ENCODE measurements at places on chromosomes 7 and 10.

GRCh38 chr7:117780832-117781231 lies 92.4 kb downstream of the CTTNBP2 start:
- DNase-seq, result no peak

DNA sequence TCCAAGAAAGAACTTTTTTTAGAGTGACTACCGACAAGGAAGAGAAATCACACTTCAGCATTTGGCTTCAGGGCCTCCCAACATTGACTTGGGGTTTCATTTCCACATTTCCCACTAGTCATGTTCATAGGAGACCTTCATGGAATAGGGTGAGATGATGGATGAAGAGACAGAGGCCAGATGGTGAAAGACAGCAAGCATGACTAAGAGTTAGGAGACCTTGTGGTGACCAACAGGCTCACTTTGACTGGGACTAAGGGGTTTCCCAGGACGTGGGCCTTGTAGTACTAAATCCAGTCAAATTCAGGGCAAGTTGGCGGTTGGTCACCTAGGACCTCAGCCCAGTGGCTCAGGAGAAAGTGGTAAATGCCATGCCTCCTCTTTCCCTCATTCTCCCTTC lies 3.0 kb upstream of the GIMAP5 start:
- no peak for DNase-seq

DNA sequence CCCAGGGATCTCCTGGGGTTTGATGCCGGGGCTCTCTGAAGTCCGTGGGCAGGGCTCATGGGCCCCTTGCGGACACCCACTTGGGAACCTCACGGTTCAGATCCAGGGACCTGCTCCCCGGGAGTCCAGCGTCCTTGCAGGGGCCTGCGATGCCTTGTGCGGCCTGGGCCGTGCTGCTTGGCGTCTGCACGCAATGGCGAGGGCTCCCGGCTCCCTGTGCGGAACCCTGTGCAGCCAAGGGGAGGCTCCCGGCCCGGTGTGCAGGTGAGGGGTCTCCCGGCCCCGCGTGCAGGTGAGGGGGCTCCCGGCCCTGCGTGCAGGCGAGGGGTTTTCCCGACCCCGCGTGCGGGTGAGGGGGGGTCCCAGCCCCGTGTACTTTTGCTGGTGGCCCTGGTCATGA lies 146.7 kb downstream of the DNAJB6 start:
- no peak for DNase-seq

DNA sequence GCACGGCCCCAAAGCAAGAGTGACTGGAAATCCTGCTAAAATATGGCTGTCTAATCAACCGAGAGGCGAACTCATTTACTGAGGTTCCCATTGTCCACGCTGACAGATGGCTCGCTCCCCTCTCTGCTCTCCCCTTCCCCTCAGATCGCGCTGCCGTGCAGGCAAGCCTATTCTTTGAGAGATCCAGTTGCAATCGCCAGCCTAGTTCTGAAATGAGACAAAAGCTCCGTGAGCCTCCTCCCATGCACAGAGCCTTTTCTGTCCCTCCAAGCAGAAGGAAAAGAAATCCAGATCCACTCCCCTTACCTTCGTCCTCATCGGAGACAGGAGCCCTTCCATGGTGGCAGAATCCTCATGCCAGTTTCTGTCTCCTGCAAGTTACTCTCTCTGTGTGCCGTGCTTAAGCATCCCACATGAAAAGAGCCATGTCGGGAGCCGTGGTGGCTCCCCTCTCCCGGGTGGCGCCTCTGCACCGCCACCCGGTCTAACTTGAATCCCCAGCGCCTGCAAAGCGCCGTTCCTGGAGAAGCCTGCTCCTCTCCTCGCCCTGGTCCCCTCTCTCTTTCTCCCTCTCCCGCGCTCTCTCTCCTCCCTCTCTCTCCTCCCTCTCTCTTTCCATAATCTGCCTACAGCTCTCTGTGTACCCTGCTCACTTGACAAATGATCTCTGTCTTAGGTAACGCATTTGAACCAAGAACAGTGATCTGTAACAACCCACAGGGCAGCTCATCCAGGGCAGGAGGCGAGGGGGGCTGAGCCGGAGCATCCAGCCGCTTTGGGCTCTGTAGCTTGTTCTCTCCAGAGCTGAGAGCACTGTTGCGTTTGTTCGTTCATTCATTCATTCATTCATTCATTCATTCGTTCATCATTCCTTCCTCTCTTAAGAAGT lies 156.8 kb downstream of the FRMD4A start:
- DNase-seq, result no peak

- no peak for DNase-seq
These were observed 152.3 kb downstream of the EVX1 start for GRCh38 chr7:27394871-27395270.

DNA sequence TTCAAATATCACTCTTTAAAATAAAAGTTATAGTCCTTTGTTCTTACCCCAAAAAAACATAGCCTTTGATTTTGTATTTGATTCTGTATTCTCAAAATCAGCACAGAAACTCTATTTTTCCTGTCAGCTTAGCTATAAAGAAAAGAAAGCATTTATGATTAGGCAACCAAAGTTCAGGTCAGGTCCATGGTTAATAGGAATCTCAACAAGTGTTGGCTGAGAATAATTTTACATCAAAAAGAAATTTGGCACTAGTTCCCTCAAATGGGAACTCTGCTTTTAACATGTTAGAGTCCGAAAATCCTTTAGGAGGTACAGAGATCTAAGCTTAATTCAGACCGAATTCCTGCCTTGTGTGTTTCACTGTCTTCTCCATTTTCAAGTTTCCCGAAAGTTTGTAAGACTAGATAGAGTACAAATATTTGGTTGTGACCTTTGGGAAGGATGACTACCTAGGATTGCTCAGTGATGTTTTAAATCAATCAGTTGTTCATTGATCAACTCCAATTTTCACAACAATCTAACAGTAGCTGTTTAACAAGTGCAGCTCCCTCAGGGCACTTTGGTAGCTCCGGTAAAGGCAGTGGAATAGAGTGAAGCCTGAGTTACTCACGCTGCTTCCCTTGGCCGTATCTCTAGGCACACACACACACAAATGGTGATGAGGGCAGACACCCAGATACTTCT lies 8.8 kb upstream of the ENO4 start:
- DNase-seq, result no peak

DNA sequence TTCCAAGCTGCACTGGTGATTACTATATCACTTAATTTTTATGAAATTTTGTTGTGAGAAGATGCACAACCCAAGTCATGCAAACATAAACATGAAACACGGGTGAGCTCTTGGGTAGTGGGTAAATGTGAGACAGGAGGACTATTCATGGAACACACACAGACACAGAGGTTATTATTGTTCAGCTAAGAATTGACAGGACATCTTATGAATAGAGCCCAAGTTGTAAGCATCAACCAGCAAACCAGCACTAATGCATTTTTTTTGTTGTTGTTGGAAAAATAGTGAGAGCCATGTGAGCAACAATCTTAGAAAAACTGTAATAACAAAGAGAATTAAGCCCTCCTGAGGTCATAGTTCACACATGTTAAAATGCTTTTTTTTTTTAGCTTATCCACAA lies 1179.7 kb downstream of the GATA3 start:
- no peak for DNase-seq

- no peak for DNase-seq
These were observed 21.5 kb upstream of the CRHR2 start for GRCh38 chr7:30703756-30704155.

GRCh38 chr10:102661658-102662028 lies 17.4 kb downstream of the TRIM8 start:
- DNase-seq, result no peak

DNA sequence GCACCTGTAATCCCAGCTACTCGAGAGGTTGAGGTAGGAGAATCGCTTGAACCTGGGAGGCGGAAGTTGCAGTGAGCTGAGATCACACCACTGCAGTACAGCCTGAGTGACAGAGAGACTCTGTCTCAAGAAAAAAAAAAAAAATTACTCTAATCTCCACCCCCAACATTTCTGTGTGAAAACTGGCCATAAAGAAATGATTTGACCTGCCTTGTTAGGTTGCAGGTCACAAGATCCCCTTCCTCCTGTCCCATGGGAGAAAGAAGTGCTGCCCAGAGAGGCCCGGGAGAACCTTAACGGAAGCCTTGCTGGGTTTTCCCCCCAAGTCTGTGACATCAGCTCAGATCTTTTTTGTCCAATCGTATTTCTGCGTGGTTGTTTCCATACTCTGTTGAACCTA lies 8.7 kb upstream of the CALHM1 start:
- no peak for DNase-seq

- DNase-seq, result peak; percentile 67
These were observed 285.8 kb downstream of the CAMK1D start for GRCh38 chr10:12635127-12635541.

DNA sequence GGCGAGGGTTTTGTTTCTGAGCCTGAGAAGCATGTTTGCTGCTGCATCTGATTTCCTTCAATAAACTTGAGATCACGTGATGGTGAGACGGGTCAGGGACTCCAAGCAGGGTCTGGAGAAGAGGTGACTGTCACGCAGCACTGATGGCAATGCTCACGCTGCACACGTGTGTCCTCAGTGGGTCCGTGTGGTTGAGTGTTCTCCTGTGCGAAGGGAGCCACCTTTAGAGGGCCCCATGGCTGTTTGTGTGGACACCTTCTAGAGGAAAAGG lies 100.4 kb downstream of the WDR37 start:
- no peak for DNase-seq

- no peak for DNase-seq
These were observed 66.1 kb upstream of the AQP1 start for GRCh38 chr7:30845426-30846135.

- peak; percentile 44 for DNase-seq
These were observed 1.5 kb downstream of the KMT2E start for GRCh38 chr7:105015390-105015965.
